Adrenal gland (tissue), 19 donors: ENCODE measurements at places on chromosomes 11 and 22.
A peak's percentile ranks its signal among the peaks of the same experiment; 100 is the strongest.

GRCh38 chr22:32660292-32660691 is 141.2 kb upstream of the TIMP3 start:
- peak; percentile 79 for DNase-seq

DNA sequence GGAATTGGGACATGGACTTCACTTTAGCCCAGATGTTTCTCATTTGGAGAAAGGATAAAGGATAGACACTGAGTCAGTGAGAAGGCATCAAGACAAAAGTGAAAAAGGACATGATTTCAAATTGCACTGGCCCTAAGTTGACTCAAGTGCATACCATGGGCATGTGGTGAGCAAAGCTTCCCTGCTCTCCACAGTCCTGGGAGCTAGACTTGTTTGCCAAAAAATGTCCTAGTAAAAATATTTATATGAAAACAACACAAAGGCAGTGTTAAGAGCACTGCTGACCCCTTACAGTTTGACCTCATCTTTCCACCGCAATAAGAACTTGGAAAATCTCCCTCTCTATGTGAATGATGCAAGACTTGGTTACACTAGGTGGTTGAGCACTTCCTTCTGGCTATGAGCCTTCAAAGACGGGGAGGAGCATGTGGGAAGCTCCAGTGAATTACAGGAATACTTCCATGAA is 46.5 kb upstream of the FIBIN start:
- peak; percentile 31 for DNase-seq

DNA sequence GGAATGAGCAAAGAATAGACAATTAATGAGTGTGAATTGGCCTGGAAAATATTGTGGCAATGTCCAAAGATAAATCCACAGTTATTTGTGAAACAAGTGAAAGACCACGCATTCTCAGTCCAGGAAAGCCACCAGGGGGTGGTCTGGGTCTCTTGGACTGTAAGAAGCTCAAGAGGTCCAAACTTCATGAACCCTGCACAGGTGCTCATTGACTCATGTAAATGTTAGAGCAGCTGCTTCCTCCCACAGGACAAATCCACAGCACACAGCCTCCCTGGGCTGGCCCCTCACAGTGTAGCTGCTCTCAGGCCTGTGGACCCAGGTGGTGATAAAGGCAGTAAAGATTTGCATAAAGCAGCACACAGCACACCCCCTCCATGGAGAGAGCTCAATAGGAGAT is 114.0 kb downstream of the ZNF280B start:
- no peak for DNase-seq

- no peak for DNase-seq
These were observed 5.2 kb downstream of the IRAG1 start for GRCh38 chr11:10688401-10688800.

- no peak for DNase-seq
These were observed 46.5 kb downstream of the FCHSD2 start for GRCh38 chr11:73095613-73096012.

DNA sequence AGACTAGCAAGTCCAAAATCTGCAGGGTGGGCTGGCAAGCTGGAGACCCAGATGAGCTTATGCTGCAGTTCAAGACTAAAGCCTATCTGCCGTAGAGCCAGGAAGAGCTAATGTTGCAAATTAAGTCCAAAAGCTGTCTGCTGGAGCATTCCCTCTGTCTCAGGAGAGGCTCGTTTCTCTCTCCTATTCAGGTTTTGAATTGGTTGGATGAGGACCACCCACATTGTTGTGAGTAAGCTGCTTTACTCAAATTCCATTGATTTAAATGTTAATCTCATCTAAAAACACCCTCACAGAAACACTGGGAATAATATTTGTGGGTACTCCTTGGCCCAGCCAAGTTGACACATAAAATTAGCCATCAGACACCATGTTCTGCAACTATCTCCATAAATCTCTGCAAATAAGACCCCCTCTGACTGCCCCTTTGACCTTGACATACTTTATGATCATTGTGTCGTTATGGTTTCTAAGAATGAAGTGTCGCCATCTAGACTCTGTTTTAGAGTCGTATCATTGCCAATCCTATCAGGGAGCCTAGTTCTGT is 16.8 kb upstream of the CUL5 start:
- DNase-seq: no peak

DNA sequence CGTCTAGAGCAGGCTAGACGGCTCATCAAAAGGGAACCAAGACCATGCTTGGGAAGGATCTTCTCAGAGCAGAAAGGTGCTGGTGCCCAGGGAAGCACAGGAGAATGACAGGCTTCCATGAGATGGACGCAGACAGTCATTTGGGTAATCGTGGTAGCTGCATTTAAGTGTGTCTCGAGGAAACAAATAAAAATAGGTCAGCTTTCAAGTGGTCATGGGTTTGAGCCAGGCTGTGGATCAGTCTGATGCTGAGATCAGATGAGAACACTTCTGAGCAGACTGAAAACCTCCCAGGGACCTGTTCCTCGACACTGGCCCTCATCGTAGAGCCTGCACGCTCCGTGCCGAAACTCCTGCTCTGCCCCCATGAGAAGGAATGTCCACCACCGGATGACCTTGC is 4.7 kb downstream of the CARS1 start:
- DNase-seq: no peak

- no peak for DNase-seq
These were observed 34.2 kb upstream of the VPREB1 start for GRCh38 chr22:22210375-22210774.

GRCh38 chr11:18490736-18491485 is 35.3 kb downstream of the LDHAL6A start:
- no peak for DNase-seq

GRCh38 chr11:107702723-107703122 is 9.1 kb downstream of the SLN start:
- DNase-seq: no peak

- no peak for DNase-seq
These were observed 4.6 kb downstream of the HMBS start for GRCh38 chr11:119089319-119089718.

- no peak for DNase-seq
These were observed 83.0 kb downstream of the ALX4 start for GRCh38 chr11:44226945-44227344.

GRCh38 chr11:83249972-83250593 is 36.1 kb downstream of the CCDC90B start:
- DNase-seq: no peak
